ENCODE measurements at places on chromosomes 1 and 21. TPM values are rescaled to one million over a fixed set of nuclear protein-coding genes. Genes with fewer than 3 reads are reported as not detected.

- H3K27me3 ChIP-seq, result peaks cover 8% of the 10 kb centered on the region
- peaks cover 3% of the 10 kb centered on the region for H3K36me3 ChIP-seq
- no peak overlapping the region for H3K4me3 ChIP-seq
- no peak overlapping the region for H3K27ac ChIP-seq
Measured at GRCh38 chr1:233409540-233409939, 82.0 kb downstream of the MAP3K21 start.

DNA sequence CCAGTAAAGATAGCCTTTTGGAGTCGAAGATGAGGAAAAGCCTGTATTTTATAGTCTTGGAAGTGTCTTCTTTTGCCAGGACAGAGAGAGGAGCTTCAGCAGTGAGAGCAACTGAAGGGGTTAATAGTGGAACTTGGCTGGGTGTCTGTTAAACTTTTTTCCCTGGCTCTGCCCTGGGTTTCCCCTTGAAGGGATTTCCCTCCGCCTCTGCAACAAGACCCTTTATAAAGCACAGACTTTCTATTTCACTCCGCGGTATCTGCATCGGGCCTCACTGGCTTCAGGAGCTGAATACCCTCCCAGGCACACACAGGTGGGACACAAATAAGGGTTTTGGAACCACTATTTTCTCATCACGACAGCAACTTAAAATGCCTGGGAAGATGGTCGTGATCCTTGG lies at the start of gene VCAM1:
Gene VCAM1, plus strand, starts transcription at position 253 of the 400 bp plus-strand sequence. Its CDS starts 119 bp downstream, at position 372.
- H3K27me3 ChIP-seq, result peaks cover 10% of the 10 kb centered on the region
- H3K36me3 ChIP-seq, result no peaks in the 10 kb centered on the region
- H3K4me3 ChIP-seq, result no peak within 1 kb of the TSS
- no peaks in the 10 kb centered on the region for H3K4me1 ChIP-seq
- no peak for DNase-seq

DNA sequence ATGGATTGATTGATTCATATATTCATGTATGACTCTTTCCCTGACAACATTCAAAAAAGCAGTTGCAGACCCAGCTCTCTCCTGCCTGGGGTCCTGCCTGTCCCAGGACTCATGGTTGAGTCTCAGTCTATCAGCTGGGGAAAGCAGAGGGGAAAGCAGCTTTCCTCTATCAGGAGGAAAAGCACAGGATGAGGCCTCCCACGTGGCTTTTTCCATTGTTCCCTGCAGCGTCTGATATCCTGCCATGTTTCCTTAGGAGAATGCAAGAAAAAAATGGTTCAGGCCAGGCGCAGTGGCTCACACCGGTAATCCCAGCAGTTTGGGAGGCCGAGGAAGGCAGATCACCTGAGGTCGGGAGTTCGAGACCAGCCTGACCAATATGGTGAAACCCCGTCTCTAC lies 133.0 kb upstream of the VAMP3 start:
- H3K36me3 ChIP-seq, result no peaks in the 10 kb centered on the region
- no peak overlapping the region for H3K4me3 ChIP-seq
- no peaks in the 10 kb centered on the region for H3K4me1 ChIP-seq
- peaks cover 8% of the 10 kb centered on the region for H3K27me3 ChIP-seq
- H3K27ac ChIP-seq, result no peak overlapping the region
- no peak for DNase-seq

DNA sequence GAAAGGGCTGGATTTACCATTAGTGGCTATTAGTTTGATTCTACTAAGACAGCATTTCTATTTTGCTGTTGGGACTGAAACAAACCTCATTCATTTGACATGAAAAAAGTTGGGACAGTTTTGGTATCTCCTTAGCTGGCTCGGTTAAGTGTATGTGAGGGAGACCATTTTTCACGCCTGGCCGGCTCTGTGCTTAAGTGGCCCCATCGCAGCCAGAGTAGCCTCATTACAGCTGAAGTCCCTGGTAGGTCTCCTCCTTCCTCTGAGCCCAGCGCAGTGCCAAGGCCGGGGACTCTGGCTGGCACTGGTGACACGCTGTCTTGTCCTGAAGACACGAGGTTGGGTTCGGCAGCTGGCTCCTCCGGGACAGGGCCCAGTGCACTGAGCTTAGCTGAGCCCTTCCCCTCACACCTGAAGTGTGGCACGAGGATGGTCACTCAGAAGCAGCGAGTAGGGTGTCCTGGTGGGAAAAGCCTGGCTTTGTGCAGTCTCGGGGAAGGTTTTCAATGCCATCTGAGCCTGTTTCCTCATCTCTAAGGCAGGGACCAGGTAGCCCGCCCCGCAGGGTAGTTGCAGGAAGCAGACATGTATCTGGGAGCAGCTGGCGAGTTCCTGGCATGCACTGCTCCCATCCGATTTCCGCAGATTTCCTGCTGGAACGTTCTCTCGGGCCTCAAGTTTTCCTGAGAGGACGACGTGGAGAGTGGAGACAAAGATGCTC lies 196.5 kb downstream of the DYRK1A start:
- H3K36me3 ChIP-seq, result no peaks in the 10 kb centered on the region
- no peak for DNase-seq
- peaks cover 25% of the 10 kb centered on the region for H3K4me1 ChIP-seq
- peak overlapping the region; percentile 100 for H3K27ac ChIP-seq
- H3K4me3 ChIP-seq, result peak overlapping the region; percentile 93

DNA sequence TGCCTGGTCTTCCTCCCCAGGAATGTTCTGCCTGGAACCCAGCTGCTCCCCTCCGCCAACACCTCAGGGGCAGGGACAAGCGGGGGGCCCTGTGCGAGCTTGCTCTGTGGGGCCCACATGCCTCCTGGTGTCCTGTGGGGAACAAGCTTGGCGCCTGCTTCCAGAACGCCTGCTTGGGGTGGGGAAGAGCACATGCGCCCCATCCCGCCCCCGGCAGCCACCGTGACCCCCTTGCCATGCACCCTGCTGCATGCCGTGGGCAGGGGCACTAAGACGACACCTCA lies 57.4 kb downstream of the MEGF6 start:
- no peaks in the 10 kb centered on the region for H3K36me3 ChIP-seq
- H3K4me1 ChIP-seq, result no peaks in the 10 kb centered on the region
- H3K4me3 ChIP-seq, result no peak overlapping the region

DNA sequence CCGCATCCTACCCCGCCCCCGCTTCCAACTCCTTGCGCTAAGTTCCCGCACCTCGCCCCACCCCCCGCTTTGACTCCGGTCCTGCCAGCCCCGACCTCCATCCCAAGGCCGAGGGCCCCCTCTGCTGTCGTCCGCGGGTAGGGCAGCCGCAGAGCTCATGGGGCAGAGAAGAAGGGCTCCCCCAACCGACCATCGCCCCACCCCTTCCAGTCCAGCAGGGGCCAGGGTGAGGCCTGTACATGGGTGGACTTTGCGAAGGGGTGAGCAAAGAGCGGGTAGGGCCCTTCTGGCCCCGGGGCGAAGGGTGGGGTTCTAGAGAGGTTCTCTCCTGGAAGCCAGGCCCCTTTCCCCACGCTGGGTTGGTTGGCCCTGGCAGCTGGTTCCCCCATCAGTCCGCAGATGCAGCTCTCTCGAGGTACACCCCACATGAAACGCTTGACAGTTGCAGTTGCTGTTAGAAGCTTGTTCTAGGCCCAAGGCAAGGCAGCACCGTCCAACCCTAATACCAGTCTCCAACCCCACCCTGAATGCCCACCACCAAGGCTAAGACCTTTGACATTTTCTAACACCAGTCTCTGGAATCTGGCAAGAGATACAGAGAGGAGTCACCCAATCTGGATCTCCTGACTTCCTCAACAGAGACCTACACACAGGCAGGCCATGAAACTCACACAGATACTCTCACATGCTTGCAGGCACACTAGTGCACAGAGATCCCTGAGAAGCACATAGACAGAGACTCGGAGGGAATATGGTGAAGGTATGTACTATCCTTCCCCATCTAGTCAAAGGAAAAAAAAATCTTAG lies 25.3 kb upstream of the ADGRB2 start:
- peak; percentile 98 for DNase-seq
- peaks cover 13% of the 10 kb centered on the region for H3K4me1 ChIP-seq
- no peaks in the 10 kb centered on the region for H3K27me3 ChIP-seq
- no peak overlapping the region for H3K27ac ChIP-seq
- no peaks in the 10 kb centered on the region for H3K36me3 ChIP-seq
- peak overlapping the region; percentile 80 for H3K4me3 ChIP-seq

The NR1I3 gene
- not detected for total RNA-seq

The IFI44L gene
- 32.8 TPM for total RNA-seq

DNA sequence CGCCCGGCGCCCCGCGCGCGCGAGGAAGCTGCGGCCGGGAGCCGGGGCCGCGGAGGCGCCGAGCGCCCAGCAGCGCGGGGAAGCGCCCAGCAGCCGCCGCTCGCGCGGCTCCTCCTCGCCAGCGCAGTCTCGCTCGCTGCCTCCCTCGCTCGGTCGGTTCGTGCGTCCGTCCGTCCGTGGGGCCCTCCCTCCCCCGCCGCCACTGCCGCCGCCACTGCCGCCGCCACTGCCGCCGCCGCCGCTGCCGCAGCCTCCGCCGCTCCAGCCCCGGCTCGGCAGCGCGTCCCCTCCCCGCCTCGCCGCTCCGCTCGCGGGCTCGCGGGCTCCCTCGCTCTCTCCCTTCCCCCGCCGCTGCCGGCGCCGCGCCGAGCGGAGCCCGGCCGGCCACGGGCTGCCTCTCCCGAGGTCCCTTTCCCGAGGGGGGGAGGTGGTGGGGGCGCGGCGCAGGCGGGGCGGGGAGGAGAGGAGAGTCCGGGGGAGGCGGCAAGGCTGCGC lies at the start of gene KCND3:
Gene KCND3, minus strand, starts transcription at position 138 of the 495 bp plus-strand sequence.
- no peaks in the 10 kb centered on the region for H3K36me3 ChIP-seq
- H3K4me3 ChIP-seq, result peak within 1 kb of the TSS; percentile 49
- peak; percentile 36 for DNase-seq
- H3K27me3 ChIP-seq, result peaks cover 63% of the 10 kb centered on the region
- peaks cover 14% of the 10 kb centered on the region for H3K4me1 ChIP-seq

DNA sequence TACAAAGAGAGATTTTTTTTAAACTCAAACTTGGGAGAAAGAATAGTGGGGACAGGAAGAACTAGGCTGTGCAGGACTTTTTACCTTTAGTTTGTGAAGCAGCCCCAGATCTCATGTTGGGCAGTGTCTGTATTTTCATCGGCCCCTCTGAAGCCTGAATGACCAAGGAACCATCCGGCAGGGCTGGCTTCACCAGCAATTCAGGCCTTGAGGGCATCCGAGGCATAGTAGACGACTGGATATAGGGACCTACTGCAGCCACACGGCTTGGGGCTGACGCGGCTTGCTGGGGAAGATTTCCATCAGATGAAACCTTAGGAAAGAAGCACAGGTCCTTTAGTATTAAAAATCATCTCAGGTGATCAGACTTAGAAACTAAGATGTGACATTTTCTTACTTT lies 43.7 kb downstream of the TP53BP2 start:
- H3K4me1 ChIP-seq, result no peaks in the 10 kb centered on the region
- no peak overlapping the region for H3K27ac ChIP-seq

The TNFSF18 gene
- not detected for total RNA-seq

The HMGCL gene
- total RNA-seq, result 34.2 TPM

The TRIM46 gene
- 7.1 TPM for total RNA-seq

- no peak overlapping the region for H3K4me3 ChIP-seq
- no peak for DNase-seq
- H3K4me1 ChIP-seq, result peaks cover 18% of the 10 kb centered on the region
- no peak overlapping the region for H3K27ac ChIP-seq
Measured at GRCh38 chr1:151936653-151937052, 27.3 kb upstream of the THEM4 start.

DNA sequence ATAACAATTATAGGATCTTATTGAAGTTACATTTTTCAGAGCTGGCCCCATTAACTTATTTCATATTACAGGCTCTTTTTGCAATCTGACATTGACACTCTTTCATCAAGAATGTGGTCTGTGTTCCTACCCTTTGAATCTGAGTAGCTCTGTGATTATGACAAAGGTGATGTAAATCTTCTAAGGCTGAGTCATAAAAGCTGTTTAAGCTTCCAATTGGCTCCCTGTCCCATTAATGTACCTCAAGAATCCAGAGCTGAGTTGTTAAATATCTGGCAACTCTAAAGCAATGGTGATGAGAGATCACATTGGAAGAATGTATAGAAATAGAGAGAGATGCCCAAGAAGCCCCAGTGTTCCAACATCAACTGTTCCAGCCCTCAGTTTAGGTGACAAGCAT lies 178.5 kb upstream of the DEPDC1 start:
- no peak for DNase-seq
- H3K4me1 ChIP-seq, result no peaks in the 10 kb centered on the region
- no peak overlapping the region for H3K4me3 ChIP-seq
- no peaks in the 10 kb centered on the region for H3K36me3 ChIP-seq
- no peaks in the 10 kb centered on the region for H3K27me3 ChIP-seq

DNA sequence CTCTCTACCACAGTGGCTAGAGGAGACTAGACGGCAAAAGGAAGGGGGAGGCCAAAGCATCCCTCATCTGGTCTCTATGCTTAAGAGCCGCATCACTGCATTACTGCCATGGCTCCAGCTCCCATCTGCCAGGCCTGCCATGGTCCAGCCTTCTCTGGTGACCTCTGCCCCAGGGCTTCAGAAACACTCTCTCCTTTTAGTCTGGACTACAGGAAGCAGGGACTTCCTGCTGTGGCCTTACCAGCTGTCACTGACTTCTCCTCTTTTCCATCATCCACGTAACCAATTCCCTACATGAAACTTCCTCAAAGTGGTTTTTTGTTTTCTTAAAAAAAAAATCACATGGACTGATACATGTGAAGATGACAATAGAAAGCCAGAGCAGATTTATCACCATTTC lies 323.1 kb upstream of the NFIA start:
- no peak overlapping the region for H3K27ac ChIP-seq
- no peak overlapping the region for H3K4me3 ChIP-seq
- DNase-seq, result no peak

GRCh38 chr1:53511933-53512806 lies 53.0 kb downstream of the DMRTB1 start:
- no peaks in the 10 kb centered on the region for H3K36me3 ChIP-seq
- no peaks in the 10 kb centered on the region for H3K27me3 ChIP-seq
- H3K4me3 ChIP-seq, result no peak overlapping the region
- H3K27ac ChIP-seq, result no peak overlapping the region
- DNase-seq, result no peak

- peaks cover 4% of the 10 kb centered on the region for H3K4me1 ChIP-seq
- no peak for DNase-seq
- H3K27ac ChIP-seq, result no peak overlapping the region
- H3K36me3 ChIP-seq, result no peaks in the 10 kb centered on the region
Measured at GRCh38 chr1:93000291-93000690, 39.0 kb upstream of the DIPK1A start.

- no peak overlapping the region for H3K4me3 ChIP-seq
- H3K27me3 ChIP-seq, result no peaks in the 10 kb centered on the region
- no peak overlapping the region for H3K27ac ChIP-seq
Measured at GRCh38 chr1:74729741-74730478, 2.9 kb downstream of the CRYZ start.

The PUM1 gene
- 77.8 TPM for total RNA-seq

The F13B gene
- total RNA-seq, result not detected

DNA sequence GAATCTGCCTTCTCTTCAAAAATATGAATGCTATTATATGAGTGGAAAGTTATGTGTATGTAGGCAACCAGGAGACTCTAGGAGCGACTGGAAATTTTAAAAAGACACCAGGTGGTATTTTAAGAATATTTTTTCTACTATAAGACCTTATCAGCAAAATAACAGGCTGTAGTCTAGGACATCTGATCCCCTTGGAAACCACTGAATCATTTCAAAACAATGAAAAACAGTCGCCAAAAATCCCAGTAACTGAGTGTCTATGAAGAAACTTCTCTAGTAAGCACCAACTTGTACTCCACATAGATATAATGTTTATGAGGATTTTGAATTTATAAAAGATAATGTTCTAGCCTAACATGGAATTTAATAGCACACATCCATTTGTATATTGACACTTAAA lies 358.5 kb downstream of the GPATCH2 start:
- DNase-seq, result no peak
- H3K27ac ChIP-seq, result no peak overlapping the region
- H3K4me3 ChIP-seq, result no peak overlapping the region
- H3K27me3 ChIP-seq, result no peaks in the 10 kb centered on the region
- H3K36me3 ChIP-seq, result no peaks in the 10 kb centered on the region
- no peaks in the 10 kb centered on the region for H3K4me1 ChIP-seq

GRCh38 chr1:58815069-58815685 lies 31.3 kb upstream of the JUN start:
- H3K36me3 ChIP-seq, result no peaks in the 10 kb centered on the region
- peak overlapping the region; percentile 81 for H3K4me3 ChIP-seq
- H3K27me3 ChIP-seq, result no peaks in the 10 kb centered on the region
- DNase-seq, result peak; percentile 80
- H3K4me1 ChIP-seq, result peaks cover 41% of the 10 kb centered on the region

All from activated CD4-positive, alpha-beta memory T cell treated with anti-CD3 and anti-CD28 coated beads for 36 hours (primary cell).